ENCODE measurements at places on chromosomes 2 and 18. TPM values are rescaled to one million over a fixed set of nuclear protein-coding genes. Genes with fewer than 3 reads are reported as not detected.

TPGS2 gene
- polyA plus RNA-seq, result 42.9 TPM

- no peak for DNase-seq
These were observed 191.8 kb downstream of the KCNH7 start for GRCh38 chr2:162646794-162647193.

DNA sequence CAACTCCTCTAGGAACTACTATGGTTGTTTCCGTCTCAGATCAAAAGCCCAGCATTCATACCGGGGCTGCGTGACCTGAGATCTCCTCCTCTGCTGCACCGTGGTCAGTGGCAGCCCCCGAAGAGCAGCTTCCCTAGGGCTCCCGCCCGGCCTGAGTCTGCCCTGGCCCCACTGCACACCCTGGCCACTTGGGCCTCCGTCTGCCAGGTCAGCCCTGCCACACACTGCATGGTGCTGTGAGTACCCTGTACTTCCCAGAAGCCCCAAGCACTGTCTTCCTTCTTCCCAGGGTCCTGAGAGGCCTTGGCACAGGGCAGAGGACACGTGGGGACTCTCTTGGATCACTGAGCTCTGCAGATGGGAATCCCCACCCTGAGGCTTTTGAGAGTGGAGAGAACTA is 81.5 kb upstream of the GPC1 start:
- no peak for DNase-seq

SMYD5 gene
- polyA plus RNA-seq, result 30.6 TPM

GRCh38 chr2:127428815-127429109 is 10.5 kb downstream of the PROC start:
- no peak for DNase-seq

GRCh38 chr2:9884436-9884835 is 41.2 kb downstream of the TAF1B start:
- no peak for DNase-seq

DNA sequence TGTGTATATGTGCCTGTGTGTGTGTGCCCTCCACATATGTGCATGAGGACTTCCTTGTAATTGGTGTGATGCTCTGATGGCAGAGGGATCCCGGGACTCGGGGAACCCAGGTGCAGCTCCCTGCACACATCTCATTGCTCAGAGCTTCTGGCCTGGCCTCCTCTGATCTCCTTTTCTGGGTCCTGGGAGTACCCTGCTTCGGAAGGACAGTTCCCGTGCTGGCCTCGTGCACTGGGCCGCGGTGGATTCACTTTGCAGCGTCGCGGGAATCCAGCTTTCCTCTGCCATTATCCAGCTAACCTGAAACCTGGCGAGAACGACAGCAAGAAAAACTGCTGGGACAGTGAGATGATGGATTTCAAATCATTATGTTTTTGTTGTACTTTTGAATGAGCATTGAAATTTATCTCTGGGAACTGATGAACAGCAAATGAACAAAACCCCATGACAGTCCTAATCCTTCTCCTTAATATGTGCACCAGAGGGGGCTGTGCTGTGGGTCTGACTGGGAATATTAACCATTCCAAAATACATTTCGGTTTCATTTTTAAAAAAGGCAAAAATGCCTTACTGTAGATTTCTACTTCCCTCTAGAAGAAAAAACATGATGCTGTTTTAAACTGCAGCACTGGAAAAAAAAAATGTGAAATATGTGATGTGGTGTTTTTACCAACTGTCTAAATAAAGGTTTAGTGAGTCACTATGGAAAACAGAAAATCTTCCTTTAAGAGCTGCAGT is 78.2 kb downstream of the PTGR3 start:
- DNase-seq, result peak; percentile 31

ABHD1 gene
- 0.17 TPM for polyA plus RNA-seq

FLACC1 gene
- 1.0 TPM for polyA plus RNA-seq

DNA sequence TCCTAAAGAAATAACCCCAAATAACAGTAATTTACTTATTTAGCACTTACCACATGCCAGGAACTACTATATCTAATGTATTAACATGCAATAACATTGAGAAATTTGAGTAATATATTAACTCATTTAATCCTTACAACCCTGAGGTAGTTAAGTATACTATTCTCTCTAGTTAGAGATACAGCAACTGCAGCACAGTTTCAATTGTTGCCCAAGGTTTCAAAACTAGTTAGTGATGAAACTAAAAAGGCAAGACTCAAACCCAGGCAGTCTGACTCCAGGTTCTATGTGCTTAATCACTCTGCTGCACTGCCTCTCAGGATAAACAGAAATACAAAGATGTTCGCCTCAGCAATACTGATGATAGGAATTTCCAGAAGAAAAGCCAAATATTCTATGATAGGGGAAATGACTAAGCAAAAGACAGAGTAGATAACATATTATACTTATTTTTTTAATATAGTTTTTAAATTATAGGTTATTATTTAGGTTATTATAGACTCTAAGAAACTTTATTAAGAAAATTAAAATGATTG is 88.0 kb downstream of the SS18 start:
- no peak for DNase-seq

OTOS gene
- not detected for polyA plus RNA-seq

DNA sequence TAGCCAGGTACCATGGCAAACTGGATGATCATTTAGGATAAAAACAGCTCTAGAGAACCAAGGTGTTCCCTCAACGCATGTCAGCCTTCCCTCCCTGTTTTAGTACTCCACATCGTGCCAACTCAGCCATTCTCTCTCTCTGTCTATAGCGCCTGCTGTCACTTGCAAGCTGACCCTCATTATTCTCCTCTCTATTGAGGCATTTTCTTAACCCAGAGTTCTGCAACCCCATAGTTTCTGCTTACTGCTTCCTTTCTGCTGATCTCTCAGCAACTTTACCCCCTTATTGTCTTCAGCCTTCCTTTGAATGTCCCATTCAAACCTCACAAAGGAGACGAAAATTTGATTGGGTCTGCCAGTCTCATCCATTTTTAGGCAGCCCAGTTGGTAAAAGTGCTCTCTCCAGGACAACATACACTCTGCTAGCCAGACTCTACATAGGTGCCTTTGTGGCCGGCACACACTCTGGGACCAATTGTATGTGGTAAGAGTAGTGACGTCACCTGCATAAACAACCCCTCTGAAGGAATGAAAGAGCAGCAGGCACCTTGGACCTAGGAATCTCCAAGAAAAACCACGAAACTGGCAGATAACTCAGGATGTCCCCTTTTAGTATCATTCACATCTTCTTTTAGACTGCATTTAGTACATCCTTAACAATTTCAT is 367.2 kb upstream of the KCNH7 start:
- DNase-seq, result no peak

ZNF532 gene
- 73.8 TPM for polyA plus RNA-seq

AFTPH gene
- 20.0 TPM for polyA plus RNA-seq

GRCh38 chr2:174337337-174338146 is 2.8 kb downstream of the SP9 start:
- DNase-seq, result no peak

GRCh38 chr2:147182260-147182659 is 662.6 kb upstream of the ACVR2A start:
- no peak for DNase-seq

DNA sequence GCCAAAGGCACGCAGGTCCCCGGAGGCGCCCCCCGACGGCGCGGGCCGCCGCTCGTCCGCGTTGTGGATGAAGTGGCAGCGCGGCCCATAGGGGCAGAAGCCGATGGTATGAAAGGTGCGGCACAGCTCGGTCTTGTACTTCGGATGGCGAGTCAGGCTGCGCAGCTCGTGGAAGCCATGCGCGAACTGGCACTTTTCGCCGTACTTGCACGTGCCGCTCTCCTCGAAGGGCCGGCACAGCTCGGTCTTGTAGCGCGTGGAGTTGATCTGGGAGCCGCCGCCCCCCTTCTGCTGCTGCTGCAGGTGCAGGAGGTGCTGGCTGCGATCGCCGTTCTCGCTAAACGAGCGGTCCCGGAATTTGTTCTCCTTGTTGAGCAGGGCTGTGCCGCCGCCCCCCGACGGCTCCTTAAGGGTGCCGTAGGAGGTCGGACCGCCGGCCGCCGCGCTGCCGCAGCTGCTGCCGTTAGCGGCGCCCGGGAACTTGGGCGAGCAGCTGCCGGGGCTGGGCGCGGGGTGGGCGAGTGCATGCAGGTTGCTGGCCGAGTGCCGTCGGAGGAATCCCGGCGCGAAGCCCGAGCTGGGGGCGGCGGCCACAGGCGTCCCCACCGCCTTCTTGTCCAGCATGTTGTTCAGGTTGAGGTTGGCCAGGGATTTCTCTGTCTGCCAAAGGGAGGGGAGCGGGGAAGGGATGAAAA is 1.2 kb downstream of the ZFP36L2 start:
- peak; percentile 65 for DNase-seq

DNA sequence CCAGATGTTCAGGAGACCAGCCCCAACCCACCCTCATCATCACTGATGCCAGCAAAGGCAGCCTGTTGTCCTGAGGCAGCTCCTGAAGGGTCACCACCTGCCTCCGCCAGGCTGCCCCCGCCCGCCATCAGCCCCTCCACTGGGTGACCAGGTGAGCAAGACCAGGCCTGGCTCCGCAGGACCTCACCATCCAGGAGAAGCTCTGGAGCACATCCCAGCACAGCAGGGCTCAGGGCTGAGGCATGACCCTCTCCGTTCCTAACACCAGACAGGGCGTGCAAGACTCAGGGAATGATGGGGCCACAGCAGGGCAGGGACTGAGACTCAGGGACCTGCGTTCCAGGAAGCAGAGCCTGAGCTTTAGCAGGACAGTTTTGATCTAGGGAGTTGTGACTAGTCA is 218.8 kb upstream of the RAB6C start:
- DNase-seq, result no peak

DNA sequence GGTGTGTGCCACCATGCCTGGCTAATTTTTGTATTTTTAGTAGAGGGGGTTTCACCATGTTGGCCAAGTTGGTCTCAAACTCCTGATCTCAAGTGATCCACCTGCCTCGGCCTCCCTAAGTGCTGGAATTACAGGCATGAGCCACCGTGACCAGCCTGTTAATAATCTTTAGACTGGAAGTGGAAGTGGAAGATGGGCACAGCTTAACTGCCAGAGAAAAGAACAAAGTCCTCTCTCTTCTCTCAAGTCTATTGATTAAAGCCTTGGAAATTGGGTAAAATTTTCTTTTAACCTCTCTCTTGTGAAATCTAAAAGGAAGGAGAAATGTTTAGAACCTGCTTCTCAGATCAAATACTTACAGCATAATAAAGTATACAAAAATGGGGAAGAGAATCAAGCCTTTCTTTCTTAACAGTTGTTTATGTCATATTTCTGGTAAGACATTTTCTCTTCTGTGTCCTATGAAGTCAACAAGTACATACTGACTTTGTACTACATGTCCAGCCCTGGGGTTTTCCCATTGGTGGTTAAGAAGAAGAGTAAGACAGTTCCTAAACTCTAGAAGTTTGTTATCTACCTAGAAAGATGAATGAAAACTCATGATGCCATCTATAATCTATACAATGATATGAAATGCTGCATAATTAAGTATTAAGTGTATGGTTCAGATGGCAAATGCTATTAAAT is 4.6 kb downstream of the TMEM169 start:
- DNase-seq, result no peak

C2orf66 gene
- 0.54 TPM for polyA plus RNA-seq

- no peak for DNase-seq
These were observed 139.3 kb downstream of the ASXL3 start for GRCh38 chr18:33717339-33717738.

FEV gene
- polyA plus RNA-seq, result 0.18 TPM

CHN1 gene
- polyA plus RNA-seq, result 16.3 TPM

GRCh38 chr18:23523429-23524212 is 20.3 kb downstream of the RMC1 start:
- DNase-seq, result no peak

CNGA3 gene
- not detected for polyA plus RNA-seq

SFT2D3 gene
- polyA plus RNA-seq, result not detected

DNA sequence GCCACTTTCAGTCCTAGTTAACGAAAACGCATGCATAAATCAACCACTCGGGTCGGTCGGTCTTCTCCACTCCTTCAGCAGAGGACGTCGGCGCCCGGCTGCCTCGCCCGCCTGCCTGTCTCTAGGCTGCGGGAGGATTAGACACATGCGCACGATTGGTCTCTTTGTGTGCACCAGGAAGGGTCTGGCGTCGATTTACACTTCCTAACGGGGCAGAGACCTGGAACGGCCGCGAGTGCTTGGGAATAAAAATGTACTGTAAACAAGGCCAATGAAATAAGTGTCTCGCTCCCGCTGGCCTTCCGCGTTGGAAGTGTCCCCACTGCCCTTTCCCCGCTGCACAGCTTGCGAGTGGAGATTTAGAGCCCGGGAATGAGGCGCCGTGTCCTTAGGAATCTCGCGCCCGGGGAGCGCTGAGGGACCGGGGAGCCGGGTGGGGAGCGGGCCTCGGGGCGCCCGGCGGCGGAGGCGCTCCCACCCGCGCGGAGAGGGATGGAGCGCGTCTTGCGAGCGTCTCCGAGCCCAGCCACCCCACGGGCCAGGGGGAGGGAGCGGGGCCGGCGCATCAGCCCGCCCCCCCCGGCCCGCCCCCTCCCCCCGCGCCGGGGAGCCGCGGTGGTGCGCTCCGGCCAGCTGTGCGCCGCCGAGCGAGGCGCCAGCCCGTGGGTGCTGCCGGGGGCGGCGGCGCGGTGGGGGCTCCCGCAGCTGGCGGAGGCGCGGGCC is at the start of gene DOK6:
Gene DOK6, plus strand, starts transcription at position 636 of the 723 bp plus-strand sequence.
- peak; percentile 78 for DNase-seq

DNA sequence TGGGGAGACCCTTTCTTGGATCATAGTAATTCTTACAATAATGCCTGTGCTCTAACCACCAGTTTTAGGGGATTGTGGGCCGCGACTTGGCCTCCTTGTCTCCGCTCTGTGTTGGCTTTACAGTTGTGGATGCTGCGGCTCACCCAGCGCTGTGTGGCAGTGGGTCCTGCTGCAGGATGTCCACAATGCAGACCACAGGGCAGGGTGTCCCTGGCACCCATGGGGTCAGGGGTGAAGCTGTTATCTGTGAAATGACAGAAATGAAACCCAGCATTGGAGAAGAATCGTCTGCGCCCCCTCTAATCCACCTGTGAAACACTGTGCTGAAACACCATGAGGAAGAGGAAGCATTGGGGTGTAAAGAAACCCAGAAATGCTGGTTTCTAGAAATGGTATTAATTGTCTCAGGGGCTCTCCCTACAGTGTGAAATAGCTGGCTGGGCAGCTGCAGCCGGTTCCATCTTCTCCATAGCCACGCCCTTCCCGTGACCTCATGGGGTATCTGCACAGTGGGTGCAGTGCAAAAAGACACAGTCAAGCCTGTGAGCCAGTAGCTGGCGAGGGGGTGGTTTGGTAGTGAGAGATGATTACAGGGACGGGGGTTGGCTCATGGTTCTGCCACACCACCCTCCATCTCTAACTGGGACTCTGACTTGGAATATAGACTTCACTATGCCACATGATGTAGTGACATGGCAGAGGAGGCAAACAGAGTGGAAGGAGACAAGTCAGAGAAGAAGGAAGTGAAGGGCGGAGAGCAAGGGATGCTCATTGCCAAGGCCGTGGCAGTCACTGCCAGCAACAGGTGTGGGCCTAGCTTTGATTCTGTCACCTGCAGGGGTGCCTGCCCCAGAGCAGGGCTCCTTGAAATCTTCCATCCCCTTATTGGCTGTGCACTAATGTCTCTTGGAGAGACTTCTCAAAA is 16.2 kb downstream of the INPP4A start:
- DNase-seq, result no peak

GRCh38 chr2:178450524-178450773 is 526 bp downstream of the PRKRA start:
- DNase-seq, result no peak

GRCh38 chr2:5908071-5908470 is 215.9 kb downstream of the SOX11 start:
- DNase-seq, result no peak

- DNase-seq, result no peak
These were observed 285.5 kb upstream of the NETO1 start for GRCh38 chr18:73153271-73153670.
